Naive B cell (primary cell): ENCODE measurements at places on chromosomes 6 and 20.

GRCh38 chr6:55826941-55827340 lies 48.4 kb downstream of the BMP5 start:
- DNase-seq, result no peak

GRCh38 chr6:148616841-148617240 lies 130.0 kb upstream of the UST start:
- DNase-seq, result no peak

- no peak for DNase-seq
These were observed 232.4 kb downstream of the DOK5 start for GRCh38 chr20:54707801-54708200.

- DNase-seq, result no peak
These were observed 92.6 kb downstream of the MAP3K7 start for GRCh38 chr6:90494067-90494780.

GRCh38 chr20:62539198-62540045 lies 63.6 kb upstream of the GATA5 start:
- DNase-seq, result no peak

DNA sequence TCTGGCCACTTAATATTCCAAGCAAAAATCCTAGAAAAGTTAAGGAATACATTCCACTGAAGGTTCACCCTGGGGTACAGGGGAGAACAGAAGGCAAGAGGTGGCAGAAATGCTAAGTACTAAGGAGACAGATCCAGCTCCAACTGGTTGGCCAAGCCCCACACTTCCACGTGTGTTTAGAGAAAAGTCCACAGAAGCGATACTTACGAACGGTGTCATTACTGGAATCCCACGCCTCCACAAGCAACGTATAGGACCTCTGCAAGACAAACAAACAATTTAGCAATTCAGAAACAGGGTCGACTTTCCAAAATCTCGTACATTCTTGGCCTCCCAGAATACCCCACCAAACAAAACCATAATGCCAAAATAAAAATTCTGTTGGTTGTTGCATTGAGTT lies 10.0 kb downstream of the JAG1 start:
- DNase-seq, result no peak

DNA sequence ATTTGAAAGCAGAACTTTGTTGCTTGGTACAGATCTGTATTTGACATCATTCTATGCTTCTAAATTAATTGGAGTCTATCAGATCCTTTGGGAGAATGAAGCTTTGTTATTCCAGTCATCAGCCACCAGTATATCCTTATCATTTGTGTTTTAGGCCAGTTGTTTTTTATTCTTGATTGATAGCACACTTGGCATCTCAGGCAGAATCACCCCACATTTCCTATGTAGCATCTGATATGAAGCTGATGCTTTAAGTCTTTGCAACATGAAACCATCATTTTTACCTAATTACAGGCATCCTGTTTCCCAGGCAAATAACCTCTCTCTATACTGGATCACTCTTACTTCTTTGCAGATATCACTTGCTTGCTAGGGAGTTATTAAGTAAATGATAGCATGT lies 20.7 kb upstream of the RNGTT start:
- DNase-seq, result no peak

- no peak for DNase-seq
These were observed 87.3 kb downstream of the PPP1R14C start for GRCh38 chr6:150230164-150230561.

GRCh38 chr20:49699200-49699992 lies 14.3 kb downstream of the B4GALT5 start:
- no peak for DNase-seq

- no peak for DNase-seq
These were observed 28.9 kb downstream of the STMND1 start for GRCh38 chr6:17130786-17131185.

DNA sequence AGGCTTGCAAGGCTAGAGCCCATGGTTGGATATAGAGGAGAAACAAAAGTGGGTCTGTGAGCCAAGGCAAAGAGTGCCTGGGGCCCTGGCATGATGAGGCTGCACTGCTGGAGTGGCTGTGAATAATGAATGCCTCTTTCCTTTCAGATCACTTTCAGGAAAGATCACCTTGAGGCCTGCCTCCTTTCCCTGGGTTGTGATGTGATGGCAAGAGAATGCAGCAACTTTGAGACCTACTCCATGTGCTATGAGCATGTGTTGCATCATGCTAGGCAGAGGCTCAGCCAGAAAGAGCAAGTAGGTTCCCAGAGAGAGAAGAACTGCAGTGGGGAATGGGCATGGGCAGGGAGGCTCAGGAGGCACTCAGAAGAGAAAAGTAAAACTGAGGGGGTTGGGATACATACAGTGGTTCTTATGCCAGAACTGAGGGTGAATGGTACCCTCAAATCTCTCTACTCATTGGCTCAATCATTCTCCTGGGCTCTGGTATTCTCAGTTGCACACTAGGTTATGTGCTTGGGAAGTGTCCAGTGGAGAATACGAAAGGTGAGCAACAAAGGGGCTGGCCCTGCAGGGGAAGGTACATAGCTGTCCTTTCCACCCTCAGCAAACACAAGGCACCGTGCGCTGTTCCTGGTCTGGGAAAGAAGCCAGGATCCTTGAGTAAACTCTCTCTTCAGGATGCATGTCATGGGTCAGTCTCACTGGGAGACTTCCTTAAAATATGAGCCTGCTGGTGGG lies 45.9 kb downstream of the CD164 start:
- no peak for DNase-seq

GRCh38 chr6:122969999-122970533 lies 26.0 kb upstream of the CLVS2 start:
- no peak for DNase-seq

GRCh38 chr20:60306551-60306950 lies 348.3 kb downstream of the CDH26 start:
- DNase-seq, result no peak

DNA sequence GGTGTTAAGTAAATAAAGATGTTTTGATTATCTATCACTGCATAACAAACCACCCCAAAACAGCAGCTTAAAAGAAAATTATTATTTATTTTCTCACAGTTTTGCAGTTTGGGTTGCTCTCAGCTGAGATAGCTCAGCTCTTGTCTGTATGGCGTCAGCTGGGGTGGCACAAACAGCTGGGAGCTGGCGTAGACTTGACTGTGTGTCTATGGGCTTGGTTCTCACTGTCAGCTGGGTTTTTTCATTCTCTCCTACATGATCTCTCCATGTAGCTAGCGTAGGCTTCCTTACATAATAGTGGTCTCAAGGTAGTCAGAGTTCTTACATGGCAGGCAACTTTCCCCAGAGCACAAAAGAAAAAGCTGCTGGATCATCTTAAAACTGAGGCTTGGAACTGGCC lies 6.5 kb upstream of the TMEM74B start:
- DNase-seq, result no peak

DNA sequence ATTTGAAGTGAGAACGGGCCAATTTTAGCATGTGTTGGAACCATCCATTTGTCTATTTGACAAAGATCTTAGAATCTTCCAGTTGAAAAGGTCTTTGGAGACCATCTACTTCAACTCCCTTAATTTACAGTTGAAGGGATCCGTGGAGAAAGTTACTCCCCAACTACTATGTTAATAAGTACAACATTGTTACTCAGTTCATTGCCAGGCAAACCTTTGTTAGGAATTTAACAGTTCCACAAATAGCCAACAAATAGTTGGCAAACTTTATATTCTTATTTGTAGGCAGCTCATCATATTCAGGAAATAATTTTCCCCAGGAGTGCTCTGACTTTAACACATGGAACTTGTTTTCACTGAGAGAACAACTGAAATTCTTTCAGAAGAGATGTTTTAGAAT lies 81.0 kb upstream of the FLRT3 start:
- no peak for DNase-seq

- no peak for DNase-seq
These were observed 5.0 kb upstream of the GSTA3 start for GRCh38 chr6:52914516-52914915.

GRCh38 chr6:160975162-160975561 lies 16.4 kb upstream of the MAP3K4 start:
- DNase-seq, result no peak

DNA sequence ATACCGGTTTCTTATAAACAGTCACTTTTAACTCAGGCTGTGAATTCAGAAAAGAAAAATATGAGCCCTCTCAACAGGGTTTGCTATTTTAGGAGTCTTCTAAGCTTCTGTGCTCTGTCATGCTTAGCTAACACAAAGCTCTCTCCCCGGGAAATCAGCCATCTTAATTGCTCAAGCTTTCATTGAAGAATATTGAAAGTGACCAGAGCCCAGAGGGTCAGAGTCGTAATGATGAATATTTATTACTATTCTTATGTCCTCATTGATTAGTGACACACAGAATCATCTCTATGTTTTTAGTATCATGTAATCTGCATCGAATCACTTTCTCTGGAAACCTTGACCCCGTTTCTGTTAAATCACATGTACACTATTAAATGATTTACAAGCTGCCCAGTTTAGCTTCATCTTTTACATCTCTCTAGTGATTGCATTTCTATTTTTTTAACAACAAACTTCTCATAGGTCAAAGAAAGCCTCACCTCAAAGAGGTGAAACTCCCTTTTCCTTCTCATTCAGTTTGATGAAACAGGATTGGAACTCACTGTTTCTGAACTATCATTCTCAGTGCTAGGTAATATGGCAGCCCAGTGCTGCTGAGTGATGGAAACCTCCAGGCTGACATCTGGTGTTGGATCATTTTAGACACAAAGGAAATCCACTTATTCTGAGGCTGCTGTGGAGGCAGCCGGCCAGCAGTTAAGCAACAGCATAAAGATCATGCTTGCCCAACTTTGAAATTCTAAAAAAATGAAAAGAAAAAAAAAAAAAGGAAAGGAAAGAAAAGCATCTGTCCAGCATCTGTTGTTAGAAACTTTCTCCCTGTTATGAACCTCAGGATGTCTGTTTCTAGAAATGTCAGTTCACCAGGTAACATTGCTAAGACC lies 96.3 kb downstream of the RFPL4B start:
- DNase-seq, result no peak

GRCh38 chr20:5268449-5268848 lies 48.3 kb downstream of the PROKR2 start:
- no peak for DNase-seq

GRCh38 chr6:13439644-13440043 lies 47.8 kb downstream of the GFOD1 start:
- no peak for DNase-seq

DNA sequence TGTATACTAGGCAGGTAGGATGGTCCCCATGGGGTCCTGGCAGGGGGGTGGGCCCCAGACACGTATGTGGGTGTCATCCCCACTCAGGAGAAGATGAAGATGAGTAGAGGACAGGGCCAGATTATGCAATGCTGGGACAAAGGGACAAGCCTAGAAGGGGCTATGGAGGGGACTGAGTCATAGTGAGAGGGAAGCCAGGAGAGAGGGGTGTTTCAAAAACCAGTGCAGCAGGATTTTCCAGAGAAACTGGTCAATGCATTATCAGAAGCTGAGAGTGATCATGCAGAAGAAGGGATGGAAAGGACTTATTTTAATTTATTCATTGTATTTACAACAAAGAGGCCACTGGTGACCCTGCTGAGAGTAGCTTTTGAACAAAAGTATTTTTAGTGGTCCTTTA lies 74.0 kb downstream of the PPP1R3G start:
- no peak for DNase-seq

- no peak for DNase-seq
These were observed 46.8 kb downstream of the RANBP9 start for GRCh38 chr6:13664703-13665352.

GRCh38 chr6:37192666-37193065 lies 22.7 kb downstream of the PIM1 start:
- DNase-seq, result no peak

DNA sequence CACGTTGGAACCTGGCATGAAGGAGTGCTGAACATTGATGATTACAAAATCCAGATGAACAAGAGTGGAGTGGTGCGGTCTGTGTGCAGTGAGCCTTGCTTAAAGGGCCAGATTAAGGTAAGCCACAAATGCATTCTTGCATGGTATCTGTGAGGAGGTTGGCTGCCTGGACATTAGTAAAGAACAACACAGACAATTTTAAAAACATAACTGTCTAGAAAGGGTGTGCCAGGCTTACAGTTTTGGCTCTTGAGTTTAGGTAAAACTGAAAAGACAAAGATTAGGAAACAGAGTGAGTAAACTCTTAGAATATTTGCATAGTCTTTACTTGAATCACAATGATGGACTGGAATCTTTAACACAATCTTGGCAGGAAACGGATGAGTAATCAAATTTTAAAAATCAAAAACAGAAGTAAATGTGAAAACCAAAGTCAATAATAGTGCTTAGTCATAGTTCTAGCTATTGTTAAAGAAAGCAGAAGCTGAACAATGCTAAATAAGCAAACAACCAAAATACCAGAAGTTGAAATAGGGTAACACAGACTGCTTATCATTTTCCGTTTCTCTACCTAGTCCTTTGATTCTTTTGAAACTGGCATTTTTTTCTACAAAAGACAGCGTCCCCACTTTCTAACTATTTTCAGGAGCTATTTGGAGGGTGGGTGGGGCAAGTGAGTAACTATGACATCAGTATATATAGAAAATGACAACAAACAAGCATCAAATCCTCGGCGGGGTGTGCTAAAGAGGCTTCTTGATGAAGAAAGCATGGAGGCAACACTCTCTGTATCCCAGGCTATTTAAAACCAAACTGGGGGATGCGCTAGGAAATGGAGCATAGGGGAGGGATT lies 185.8 kb upstream of the RAB32 start:
- DNase-seq, result no peak

DNA sequence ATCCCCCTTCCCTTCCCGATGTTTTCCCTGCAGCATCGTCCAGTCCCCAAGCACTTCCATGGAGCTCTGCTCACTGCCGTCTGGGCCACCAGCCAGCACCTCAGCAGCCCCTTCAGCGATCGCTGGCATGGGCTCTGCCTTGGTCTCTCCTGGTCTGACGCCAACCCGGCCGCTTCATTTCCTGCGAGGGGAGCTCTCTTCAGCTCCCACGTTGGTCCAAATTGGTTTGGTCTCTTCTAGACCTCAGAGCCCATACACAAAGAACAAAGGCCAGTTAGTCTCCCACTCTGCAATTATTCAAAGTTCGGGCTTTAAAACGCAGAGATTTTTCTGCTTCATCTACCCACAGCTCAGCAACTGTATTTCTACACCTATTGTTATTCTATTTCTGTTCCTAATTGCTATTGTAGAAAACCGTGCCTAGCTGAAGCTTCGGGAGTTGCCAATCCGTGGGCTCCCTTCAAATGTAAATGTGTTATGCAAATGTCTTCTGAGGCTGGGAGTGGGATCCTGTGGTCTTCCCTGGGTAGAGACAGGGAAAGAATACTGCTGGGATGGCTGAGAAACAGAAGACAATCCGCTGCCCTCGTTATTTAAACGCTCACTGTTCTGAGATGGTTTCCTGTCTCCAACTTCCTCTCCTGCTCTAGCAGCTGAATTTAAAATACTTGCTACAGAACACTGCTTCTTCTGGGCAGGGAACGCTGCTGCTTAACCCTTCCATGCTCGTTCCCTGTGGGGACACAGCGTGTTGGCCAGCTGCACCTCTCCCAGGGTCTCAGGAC lies 154.2 kb upstream of the QKI start:
- no peak for DNase-seq

DNA sequence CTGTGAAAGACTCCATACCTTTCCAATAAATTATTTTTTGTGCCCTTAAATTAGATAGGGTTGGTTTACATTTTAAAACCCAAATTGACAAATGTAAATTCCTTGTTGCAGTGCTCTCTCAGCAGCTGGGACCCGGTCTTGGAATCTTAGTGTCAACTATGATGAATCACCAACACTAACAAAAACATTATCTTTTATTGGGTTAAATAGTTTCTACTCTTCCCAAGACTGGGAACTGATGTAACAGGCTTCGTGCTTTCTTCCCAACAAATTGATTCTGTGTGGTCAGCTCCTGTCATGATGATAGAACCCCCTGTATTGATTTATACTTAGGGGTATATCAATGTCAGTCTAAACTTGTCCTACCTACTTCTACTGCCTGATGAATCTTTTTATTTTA lies 23.2 kb upstream of the AHI1 start:
- DNase-seq, result no peak

GRCh38 chr6:12622566-12622965 lies 94.0 kb upstream of the PHACTR1 start:
- no peak for DNase-seq
